NCI-H2107 (cell line): ENCODE measurements at places on chromosomes 6 and 20.

- DNase-seq: no peak
Measured at GRCh38 chr6:132812255-132812732, 2.1 kb upstream of the RPS12 start.

DNA sequence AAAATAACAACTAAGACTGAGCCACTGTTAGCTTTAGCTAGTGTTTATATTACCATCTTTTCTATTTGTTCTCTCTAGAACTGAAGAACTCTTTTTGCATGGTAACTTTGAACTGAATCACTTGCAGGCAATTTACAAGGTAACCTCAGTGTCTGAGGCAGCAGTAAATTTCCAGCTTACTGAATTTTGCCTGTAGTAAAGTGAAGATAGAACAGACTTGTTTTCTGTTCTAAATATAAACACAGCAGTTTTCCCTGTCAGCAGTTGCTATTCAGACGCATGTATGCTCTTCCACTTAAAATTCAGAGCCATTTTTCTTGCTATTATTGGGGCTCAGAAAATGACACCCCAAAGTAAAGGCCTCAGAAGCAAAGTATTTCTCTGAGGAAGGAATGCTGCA, 974.0 kb upstream of the GJE1 start:
- DNase-seq: no peak

DNA sequence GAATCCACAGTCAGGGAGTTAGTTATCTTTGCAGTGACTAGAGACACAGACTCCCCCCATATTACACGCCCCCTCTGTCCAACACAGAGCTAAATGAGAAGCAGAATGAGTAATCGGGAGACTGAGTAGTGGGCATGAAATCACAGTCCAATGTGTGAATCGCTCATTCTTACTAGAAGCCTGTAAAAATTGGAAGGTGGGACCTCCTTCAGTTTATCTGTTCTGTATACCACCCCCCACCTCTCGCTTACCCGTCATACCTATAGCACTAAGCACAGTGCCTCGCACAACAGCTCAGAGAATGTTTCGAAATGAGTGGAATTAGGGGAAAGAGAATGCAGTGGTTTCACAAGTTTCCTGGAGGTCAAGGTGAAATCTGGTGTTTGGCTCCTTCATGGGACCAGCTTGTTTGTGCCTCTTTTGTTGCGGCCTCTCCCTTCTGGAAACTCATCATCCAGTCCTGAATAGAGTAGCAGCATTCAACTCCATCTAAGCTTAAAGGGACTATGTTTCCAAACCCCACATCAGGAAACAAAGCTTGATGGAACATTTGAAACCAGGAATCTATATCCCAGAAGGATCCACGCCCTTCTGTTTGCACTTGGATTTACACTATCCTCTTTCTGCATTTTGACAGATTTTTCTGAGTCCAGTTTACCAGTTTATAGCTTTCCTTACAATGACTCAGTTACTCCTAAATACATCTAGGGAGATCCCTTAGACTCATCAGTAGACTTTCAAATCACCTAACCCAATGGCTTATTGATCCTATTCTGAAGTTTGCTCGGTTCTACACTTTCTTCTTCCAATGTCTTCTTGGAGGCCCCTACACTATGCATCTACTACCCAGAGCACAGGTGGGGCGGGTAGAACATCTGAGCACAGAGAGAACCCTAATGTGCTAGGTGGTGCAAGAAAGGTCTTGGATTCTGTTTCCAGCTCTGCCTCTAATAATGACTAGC, 59.2 kb upstream of the PIM1 start:
- DNase-seq: no peak

DNA sequence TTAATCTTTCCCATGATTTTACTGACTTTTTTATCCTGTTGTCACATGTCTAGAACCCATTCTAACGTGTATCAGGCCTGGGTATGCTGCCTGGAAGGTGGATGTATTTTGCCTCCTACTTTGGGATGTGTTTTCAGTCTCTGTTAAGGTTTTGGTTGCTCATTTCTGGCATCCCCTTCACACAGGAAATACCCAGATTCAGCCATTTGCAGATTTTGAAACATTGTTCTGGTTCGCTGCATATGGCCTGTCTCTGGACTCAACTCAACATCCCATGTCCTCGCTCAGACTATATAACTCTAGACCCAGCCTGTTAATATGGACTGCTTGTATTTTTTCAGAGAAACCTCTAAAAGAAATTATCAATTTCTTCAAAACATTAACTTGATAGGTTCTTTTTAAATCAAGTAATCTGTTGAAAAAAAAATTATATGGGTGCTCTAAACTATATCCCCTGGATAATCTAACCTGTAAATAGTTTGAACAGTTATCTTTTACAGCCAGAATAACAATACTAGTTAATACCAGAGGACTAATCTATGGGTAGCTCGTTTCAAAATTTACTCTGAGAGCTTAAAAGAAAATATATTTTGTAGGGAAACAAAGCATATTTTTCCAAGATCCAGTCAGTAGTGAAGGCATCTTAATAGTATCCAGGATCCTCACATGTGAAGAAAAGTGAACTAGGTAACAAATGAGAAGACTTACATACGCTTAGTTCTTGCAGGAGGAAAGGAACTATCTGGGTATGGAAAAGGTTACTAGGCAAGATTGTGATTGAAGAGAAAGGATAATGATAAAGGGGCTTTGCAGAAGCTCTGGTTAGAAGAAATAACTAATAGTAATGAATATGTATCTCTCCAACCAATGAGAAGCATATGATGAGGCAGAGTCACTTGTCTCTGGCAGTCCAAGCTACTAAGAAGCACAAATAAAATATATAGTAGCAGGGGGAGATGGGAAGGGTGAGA, 23.4 kb upstream of the HLA-DQB1 start:
- DNase-seq: no peak

- DNase-seq: no peak
Measured at GRCh38 chr20:37179683-37180524, 556 bp upstream of the MROH8 start.

DNA sequence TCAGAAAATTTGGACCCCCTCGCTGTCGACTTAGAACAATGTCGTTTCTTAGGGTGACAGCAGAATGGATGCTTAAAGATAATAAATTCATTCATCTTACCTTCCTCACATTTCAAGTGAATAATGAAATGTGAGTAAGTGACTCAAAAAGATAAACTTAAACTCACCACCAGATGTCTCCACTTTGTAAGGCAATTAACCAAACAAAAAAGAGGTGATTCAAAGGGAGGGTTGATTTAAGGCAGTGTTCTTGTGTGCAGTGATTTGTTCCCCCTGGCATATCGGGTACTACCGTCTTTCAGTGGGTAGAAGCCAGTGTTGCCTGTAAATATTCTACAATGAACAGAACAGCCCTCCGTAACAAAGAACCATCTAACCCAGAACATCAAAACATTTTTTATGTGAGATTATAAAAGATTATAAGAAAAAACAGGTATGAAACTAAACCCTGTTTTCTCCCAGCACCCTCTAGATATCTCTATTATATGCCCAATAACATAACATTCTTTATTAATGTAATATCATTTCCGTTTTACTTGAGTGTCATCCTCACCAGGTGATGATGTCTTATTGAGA, 589.7 kb downstream of the CBLN4 start:
- no peak for DNase-seq

- DNase-seq: no peak
Measured at GRCh38 chr6:38012573-38012972, 193.0 kb downstream of the ZFAND3 start.

- DNase-seq: no peak
Measured at GRCh38 chr20:38286586-38287531, 17.1 kb upstream of the BPI start.

DNA sequence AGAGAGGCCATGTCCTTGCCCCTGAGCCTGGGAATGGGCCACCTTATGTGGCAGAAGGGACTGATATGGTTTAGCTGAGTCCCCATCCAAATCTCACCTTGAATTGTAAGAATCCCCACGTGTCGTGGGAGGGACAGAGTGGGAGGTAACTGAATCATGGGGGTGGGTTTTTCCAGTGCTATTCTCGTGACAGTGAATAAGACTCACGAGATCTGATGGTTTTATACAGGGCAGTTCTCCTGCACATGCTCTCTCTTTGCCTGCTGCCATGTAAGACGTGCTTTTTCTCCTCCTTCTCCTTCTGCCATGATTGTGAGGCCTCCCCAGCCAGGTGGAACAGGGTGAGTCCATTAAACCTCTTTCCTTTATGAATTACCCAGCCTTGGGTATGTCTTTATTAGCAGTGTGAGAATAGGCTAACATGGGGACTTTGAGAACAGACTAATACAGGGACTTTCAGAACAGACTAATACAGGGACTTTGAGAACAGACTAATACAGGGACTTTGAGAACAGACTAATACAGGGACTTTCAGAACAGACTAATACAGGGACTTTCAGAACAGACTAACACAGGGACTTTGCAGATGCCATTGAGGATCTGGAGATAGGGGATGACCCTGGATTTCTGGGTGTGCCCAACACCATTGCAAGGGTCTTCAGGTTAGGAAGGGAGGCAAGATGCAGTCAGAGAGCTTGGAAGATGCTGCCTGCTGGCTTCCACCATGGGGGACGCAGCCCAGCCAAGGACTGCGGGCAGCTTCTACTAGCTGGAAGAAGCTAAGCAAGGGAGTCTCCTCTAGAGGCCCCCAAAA, 86.9 kb downstream of the RAMACL start:
- DNase-seq: no peak

DNA sequence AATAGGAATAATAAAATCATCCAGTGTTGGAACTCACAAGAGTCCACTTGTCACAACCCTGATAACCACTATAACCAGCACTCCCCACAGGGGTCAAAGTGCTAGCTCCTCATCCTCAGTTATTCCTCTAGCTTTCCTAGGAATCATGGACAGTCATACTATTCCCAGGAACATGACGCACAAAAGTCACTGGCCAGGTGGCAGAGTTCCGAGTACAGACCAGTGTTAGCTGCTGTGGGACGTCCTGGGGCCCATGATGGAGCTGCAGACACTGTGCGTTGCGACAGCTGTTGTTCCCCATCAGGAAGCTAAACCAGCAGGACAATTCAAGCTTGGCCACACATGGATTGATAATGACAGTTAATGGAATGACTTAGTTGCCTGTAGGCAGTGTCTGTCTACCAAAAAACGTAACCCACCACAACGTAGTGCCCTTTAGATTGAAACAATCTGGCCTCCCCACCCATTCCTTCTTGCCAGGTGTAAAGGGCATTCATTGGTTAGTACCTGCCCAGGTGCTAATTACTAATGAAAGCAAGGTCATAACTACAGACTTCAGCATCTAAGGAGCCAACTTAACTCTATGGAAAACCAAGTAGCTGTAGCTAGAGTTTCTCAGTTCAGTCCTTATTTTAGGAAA, 17.4 kb downstream of the EZR start:
- no peak for DNase-seq

DNA sequence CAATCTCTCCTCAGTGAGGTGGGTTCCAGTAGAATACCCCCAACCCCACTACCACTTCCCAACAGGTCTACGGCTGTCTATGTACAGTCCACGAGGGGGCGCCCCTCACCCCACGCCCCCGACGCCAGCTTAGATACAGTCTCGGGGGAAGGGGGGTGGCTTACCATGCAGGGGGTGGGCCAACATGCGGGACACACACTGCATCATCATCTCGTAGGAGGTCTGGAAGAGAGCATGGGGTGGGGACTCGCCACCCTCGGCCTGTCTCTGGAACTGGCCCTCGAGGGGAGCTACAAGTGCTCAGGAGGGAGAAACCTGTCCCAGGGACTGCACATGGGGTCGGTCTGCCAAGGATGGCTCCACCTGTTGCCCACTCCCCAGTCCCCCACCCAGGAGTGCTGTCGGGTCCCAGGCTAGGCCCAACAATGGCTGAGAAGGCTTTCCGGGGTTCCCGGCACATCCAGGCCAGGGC, 8.5 kb downstream of the MTCH1 start:
- DNase-seq: no peak

DNA sequence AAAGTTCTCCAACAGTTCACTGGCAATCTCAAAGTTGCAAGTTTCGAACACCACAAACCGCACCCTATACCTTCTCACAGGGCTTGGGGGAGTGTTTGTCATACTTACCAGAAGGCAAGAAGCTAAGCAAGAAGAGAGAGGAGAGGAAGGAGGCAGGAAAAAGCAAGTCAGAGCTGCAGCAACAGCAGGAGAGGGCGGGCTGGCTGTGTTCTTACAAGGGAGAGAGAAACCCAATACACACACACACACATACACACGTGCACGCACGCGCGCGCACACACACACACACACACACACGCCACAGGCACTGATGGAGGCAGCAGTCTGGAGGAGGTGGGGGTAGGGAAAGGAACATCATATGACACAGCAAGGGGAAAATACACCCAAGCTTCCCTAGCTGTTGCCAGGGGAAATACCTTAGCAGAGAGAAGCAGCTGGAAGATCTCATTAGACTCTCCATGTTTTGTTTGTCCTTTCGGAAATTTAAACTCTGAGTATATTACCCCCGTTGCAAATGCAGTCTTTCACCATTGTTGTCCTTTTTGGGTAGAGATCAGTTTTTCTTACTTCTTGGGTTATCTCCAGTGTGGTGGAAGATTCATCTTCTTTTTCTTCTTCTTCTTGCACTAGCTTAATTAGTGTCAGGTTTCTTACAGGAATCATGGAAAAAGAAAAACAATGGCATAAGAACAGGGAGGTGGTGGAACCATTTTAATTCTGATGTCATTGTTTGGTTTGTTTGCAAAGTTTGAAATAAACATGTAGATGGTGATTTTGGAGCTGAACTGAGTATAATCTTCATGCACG, at the start of gene TXLNB:
Gene TXLNB, minus strand, starts transcription at position 186 of the 807 bp plus-strand sequence. CDS start 3,099 bp downstream, outside the sequence.
- DNase-seq: no peak

GRCh38 chr20:51321343-51322163, 221.0 kb downstream of the NFATC2 start:
- no peak for DNase-seq

- DNase-seq: no peak
Measured at GRCh38 chr6:56911847-56912246, 43.1 kb upstream of the BEND6 start.

GRCh38 chr6:163872335-163872734, 457.8 kb downstream of the QKI start:
- DNase-seq: no peak

GRCh38 chr6:6497976-6498375, 90.5 kb upstream of the LY86 start:
- DNase-seq: no peak

DNA sequence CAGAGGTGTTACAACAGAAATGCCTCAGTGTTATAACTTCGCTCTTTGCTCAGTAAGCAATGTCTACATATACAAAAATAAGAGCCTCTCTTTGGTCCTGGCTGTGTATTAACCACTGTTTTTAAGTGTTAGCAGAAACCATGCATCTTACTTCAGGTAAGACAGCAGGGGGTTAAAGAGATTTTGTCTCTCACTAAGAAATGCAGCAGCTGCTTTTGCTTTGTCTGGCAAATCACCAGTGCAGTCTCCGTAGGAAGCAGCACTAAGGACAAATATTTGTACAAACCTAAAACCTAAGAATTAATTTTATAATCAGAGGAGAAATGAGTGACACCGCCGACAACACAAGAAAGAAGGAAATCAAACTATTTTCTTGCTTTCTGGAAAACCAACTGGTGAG, 758 bp downstream of the SMIM28 start:
- DNase-seq: no peak

- DNase-seq: no peak
Measured at GRCh38 chr20:37856932-37857660, 45.8 kb upstream of the VSTM2L start.

DNA sequence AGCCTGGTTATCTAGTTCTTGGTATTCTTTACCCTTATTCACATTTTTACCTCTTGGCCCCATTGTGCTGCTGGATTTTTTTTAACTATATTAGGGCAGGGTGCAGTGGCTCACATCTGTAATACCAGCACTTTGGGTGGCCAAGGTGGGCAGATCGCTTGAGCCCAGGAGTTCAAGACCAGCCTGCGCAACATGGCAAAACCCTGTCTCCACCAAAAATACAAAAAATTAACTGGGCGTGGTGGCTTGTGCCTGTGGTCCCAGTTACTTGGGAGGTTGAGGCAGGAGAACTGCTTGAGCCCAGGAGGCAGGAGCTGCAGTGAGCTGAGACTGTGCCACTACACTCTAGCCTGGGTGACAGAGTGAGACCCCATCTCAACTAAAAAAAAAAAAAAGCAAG, 12.2 kb upstream of the TAF8 start:
- no peak for DNase-seq
